ENCODE measurements at places on chromosomes 3 and 15. TPM values are rescaled to one million over a fixed set of nuclear protein-coding genes. Genes with fewer than 3 reads are reported as not detected.

- H3K36me3 ChIP-seq, result peaks cover 9% of the 10 kb centered on the region
- no peak overlapping the region for H3K4me3 ChIP-seq
- H3K27me3 ChIP-seq, result no peaks in the 10 kb centered on the region
- no peak overlapping the region for H3K27ac ChIP-seq
These were observed 130.1 kb downstream of the LRRK1 start for GRCh38 chr15:101049282-101049681.

DNA sequence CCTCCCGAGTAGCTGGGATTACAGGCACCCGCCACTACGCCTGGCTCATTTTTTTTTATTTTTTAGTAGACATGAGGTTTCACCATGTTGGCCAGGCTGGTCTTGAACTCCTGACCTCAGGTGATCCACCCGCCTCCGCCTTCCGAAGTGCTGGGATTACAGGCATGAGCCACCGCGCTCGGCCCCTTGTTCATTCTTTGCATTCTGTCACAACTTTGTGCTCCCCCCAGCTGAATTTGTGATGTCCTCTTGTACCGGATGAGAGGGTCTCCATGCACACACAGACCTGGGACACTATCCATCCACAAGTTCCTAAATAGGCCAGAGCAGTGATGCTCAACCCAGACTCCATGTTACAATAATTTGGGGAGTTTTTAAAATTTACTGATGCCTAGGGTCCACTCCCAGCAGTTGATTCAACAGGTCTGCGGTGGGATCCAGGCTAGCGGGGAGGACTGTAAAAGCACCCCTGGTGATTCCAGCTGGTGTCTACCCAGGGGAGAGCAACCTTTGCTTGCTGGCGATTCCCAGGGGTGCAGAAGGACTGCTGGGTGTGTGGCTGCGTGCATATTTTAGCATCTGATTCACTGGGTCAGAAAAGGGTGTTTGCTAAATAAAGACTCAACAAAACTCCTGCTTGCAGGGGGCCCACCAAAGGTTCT lies 1.0 kb downstream of the RASSF1 start:
- no peaks in the 10 kb centered on the region for H3K4me1 ChIP-seq
- DNase-seq, result no peak
- peak overlapping the region; percentile 99 for H3K27ac ChIP-seq
- H3K4me3 ChIP-seq, result peak overlapping the region; percentile 57
- H3K27me3 ChIP-seq, result no peaks in the 10 kb centered on the region

- peaks cover 20% of the 10 kb centered on the region for H3K36me3 ChIP-seq
- peak; percentile 83 for DNase-seq
- no peak overlapping the region for H3K4me3 ChIP-seq
- no peaks in the 10 kb centered on the region for H3K27me3 ChIP-seq
- peaks cover 84% of the 10 kb centered on the region for H3K4me1 ChIP-seq
- peak overlapping the region; percentile 80 for H3K27ac ChIP-seq
These were observed 23.1 kb downstream of the ANXA2 start for GRCh38 chr15:60374628-60375081.

The SLC24A5 gene
- not detected for total RNA-seq

DNA sequence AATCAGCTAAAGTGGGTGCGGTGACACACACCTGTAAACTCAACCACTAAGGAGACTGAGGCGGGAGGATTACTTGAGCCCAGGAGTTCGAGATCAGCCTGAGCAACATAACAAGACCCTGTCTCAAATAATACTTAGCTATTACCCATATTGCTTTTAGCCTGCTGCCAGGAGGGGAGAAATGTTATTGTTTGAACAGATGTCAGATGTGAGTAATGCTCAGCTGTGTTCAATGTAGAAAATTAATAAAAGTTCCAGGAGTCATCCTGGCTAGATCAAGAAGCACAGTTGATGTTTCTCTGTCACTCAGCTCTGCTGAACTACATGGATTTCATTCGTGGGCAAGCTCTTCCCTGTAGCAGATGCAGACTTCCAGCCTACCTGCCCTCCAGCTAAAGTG lies 22.2 kb downstream of the LSM3 start:
- H3K27ac ChIP-seq, result no peak overlapping the region
- H3K27me3 ChIP-seq, result no peaks in the 10 kb centered on the region
- no peak for DNase-seq
- H3K36me3 ChIP-seq, result peaks cover 11% of the 10 kb centered on the region
- no peaks in the 10 kb centered on the region for H3K4me1 ChIP-seq
- H3K4me3 ChIP-seq, result no peak overlapping the region

GRCh38 chr3:129360171-129360611 lies 68.2 kb downstream of the EFCAB12 start:
- H3K27ac ChIP-seq, result no peak overlapping the region
- no peaks in the 10 kb centered on the region for H3K4me1 ChIP-seq
- DNase-seq, result no peak
- H3K4me3 ChIP-seq, result no peak overlapping the region
- no peaks in the 10 kb centered on the region for H3K36me3 ChIP-seq
- H3K27me3 ChIP-seq, result no peaks in the 10 kb centered on the region

DNA sequence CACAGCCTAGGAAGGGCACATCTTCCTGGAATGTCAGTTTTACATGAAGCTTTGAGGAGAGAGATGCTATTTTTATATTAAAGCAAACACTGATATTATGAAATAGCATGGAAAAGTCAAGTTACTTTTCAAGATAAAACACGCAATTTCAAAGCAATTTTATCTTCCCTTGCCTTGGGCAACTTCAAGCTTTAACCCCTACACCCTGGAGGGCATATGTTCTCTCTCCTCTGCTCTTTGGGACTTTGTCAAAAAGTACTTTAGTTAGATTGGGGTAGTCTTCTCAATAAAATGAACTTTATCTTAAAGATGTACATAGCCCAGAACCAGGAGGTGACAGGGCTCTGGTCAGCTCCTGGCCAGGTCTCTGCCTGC lies 86.9 kb upstream of the PLXNA1 start:
- H3K4me1 ChIP-seq, result no peaks in the 10 kb centered on the region
- H3K4me3 ChIP-seq, result no peak overlapping the region
- no peak overlapping the region for H3K27ac ChIP-seq
- no peak for DNase-seq

- peaks cover 3% of the 10 kb centered on the region for H3K36me3 ChIP-seq
- no peak for DNase-seq
- H3K27ac ChIP-seq, result no peak overlapping the region
- H3K4me1 ChIP-seq, result no peaks in the 10 kb centered on the region
- no peaks in the 10 kb centered on the region for H3K27me3 ChIP-seq
These were observed 92.4 kb downstream of the OXNAD1 start for GRCh38 chr3:16357186-16358121.

- H3K4me1 ChIP-seq, result no peaks in the 10 kb centered on the region
- no peak overlapping the region for H3K4me3 ChIP-seq
- no peak overlapping the region for H3K27ac ChIP-seq
- H3K36me3 ChIP-seq, result no peaks in the 10 kb centered on the region
- H3K27me3 ChIP-seq, result no peaks in the 10 kb centered on the region
These were observed 42.6 kb downstream of the POLG start for GRCh38 chr15:89291934-89292438.

The ISG20 gene
- total RNA-seq, result 2.3 TPM

GRCh38 chr3:72990701-72991395 lies 5.8 kb upstream of the PPP4R2 start:
- H3K4me1 ChIP-seq, result no peaks in the 10 kb centered on the region
- H3K27me3 ChIP-seq, result no peaks in the 10 kb centered on the region
- H3K27ac ChIP-seq, result no peak overlapping the region
- DNase-seq, result no peak

The RSL24D1 gene
- total RNA-seq, result 42.6 TPM

The GOLGA8K gene
- not detected for total RNA-seq

The RYK gene
- total RNA-seq, result 61.0 TPM

- H3K4me3 ChIP-seq, result no peak overlapping the region
- H3K4me1 ChIP-seq, result no peaks in the 10 kb centered on the region
- no peaks in the 10 kb centered on the region for H3K27me3 ChIP-seq
- H3K36me3 ChIP-seq, result no peaks in the 10 kb centered on the region
These were observed 63.1 kb downstream of the STRIT1 start for GRCh38 chr3:155230382-155230781.

All from right atrium auricular region (tissue), 2 donors.